ENCODE measurements at places on chromosomes 13 and 19.

GRCh38 chr19:24033963-24034342 lies 53.0 kb upstream of the ZNF254 start:
- DNase-seq = peak; percentile 40

GRCh38 chr13:27161980-27162379 lies 9.6 kb downstream of the USP12 start:
- DNase-seq = no peak

DNA sequence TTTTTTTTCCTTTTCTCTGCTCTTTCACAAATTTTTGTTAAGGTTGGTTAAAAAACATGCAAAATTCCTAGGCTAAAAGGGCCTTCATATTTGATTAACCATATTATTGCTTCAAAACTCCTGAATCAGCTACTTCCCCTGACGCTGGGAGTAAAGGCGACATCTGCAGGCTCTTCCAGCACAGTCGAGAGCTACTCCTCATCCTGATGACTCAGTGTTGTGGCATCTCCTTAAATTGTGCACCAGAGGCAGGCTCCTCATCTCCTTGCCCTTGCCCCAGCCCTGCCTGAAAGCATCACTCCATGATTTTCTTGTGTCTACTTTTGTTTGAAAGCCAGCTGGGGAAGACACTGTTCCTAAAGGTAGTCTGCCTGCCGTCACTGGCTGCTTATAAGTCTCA lies 24.5 kb upstream of the SOX1 start:
- no peak for DNase-seq

DNA sequence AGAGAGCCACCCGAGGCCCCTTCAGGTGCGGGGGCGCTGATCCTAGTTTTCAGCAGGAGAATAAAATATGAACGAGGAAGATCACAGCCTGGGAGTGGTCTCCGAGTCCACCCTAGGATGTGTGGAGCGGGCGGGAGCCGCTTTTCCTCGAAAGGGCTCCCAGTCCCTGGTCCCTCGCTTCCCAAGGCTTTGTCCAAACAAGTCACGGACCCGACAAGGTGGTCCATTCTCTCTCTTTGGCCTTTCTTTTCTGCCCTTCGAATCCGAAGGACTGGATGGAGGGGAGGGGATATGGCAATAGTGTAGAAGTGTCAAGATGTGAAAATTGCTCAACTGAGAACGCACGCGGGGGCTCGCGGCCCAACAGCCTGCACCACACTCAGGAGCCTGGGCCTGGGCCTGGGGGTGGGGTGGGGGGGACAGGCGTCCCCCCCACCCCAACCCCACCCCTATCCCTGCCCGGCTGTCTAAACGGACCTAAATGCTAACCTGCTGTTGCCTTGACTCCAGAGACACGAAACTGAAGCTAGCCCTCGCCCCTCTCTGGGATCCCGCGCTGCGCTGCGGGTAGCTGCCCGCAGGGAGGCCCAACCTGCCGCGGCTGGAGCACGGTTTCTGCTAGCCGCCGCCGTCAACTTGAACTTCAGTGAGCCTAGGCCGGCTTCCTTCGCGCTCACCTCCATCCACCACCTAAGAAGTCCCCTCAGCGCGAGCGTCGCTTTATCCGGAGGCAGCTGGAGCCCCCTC lies 7.1 kb downstream of the ZIC2 start:
- DNase-seq = no peak

GRCh38 chr13:91185294-91185863 lies 162.1 kb upstream of the MIR17HG start:
- no peak for DNase-seq
